Neural progenitor cell (in vitro differentiated cells): ENCODE measurements at places on chromosomes 5 and 9.

- H3K27me3 ChIP-seq, result no peaks in the 10 kb centered on the region
- no peak overlapping the region for H3K4me3 ChIP-seq
- no peaks in the 10 kb centered on the region for H3K4me1 ChIP-seq
Measured at GRCh38 chr9:91589101-91589553, 165.5 kb upstream of the NFIL3 start.

DNA sequence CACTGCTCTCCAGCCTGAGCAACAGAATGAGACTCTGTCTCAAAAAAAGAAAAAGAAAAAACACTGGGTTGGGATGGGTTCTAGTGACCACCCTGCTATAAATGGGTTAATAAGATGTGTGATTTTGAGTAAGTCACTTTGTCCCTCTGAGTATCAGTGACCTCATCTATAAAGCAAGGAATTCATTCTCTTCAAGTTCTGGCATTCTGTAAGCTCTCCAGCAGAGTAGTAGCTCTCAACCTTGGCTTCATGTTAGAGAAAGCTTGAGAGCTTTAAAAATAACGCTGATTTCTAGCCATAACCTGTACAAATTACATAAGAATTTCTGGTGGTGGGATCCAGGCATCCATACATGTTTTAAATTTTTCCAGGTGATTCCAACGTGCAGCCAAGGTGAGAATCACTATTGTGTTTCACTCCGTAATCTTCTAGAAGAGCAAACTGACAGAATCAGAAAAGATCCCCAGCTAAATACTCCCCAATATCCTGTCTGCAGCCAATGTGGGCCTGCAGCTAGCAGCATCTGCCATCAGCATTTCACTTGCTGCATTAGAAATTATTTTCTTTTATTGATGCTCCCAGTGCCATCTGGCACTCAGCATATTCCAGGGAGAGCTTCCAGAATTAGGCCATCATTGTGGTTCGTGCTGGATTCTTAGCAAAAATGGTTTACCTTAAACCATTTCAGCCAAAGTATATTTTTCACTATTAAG lies 109.4 kb downstream of the FEM1C start:
- H3K4me3 ChIP-seq, result no peak overlapping the region
- H3K27me3 ChIP-seq, result no peaks in the 10 kb centered on the region
- H3K27ac ChIP-seq, result no peak overlapping the region
- no peaks in the 10 kb centered on the region for H3K4me1 ChIP-seq
- no peaks in the 10 kb centered on the region for H3K36me3 ChIP-seq

- H3K4me3 ChIP-seq, result no peak overlapping the region
- peaks cover 10% of the 10 kb centered on the region for H3K4me1 ChIP-seq
- no peaks in the 10 kb centered on the region for H3K36me3 ChIP-seq
- no peak for DNase-seq
- no peaks in the 10 kb centered on the region for H3K27me3 ChIP-seq
- H3K27ac ChIP-seq, result no peak overlapping the region
Measured at GRCh38 chr5:117888688-117889087, 1099.7 kb downstream of the DTWD2 start.

GRCh38 chr5:145948047-145948446 lies 11.7 kb downstream of the SH3RF2 start:
- H3K36me3 ChIP-seq, result no peaks in the 10 kb centered on the region
- no peak overlapping the region for H3K4me3 ChIP-seq
- H3K27me3 ChIP-seq, result no peaks in the 10 kb centered on the region
- no peak overlapping the region for H3K27ac ChIP-seq

GRCh38 chr9:19631181-19631580 lies 157.7 kb downstream of the SLC24A2 start:
- no peak for DNase-seq
- no peak overlapping the region for H3K4me3 ChIP-seq
- no peaks in the 10 kb centered on the region for H3K27me3 ChIP-seq

DNA sequence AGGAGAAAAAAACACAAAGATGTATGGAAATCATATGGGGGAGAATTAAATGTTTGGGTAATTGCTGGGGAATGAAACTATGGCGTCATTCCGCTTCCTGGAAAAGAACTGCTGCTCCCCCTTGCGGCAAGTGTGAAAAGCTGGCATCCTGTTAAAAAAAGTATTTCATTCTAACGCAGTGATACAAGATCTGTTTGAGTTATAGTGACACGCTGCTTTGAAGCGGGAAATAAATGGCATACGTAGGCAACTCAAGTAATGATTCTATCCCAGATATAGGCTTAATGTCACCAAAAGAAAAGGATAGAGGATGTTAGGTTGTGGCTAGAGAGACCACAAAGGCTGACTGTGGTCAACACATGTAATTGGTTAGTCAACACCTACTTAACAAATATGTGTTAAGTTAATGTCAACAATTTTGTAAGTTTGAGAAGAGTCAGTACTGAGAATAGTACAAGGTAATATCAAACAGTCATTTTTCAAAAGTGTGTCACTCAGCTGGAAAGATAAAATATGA lies 70.2 kb upstream of the ALDH1A1 start:
- no peaks in the 10 kb centered on the region for H3K36me3 ChIP-seq
- H3K27me3 ChIP-seq, result no peaks in the 10 kb centered on the region
- DNase-seq, result peak; percentile 70
- no peak overlapping the region for H3K4me3 ChIP-seq
- H3K4me1 ChIP-seq, result no peaks in the 10 kb centered on the region
